Activated CD4-positive, alpha-beta memory T cell treated with anti-CD3 and anti-CD28 coated beads for 36 hours (primary cell): ENCODE measurements at places on chromosomes 5 and 9. TPM values are rescaled to one million over a fixed set of nuclear protein-coding genes. Genes with fewer than 3 reads are reported as not detected.

- DNase-seq = no peak
Observed at GRCh38 chr9:71729816-71730526, 38.3 kb downstream of the CEMIP2 start.

- DNase-seq = no peak
Observed at GRCh38 chr5:120139039-120139438, 325.1 kb upstream of the PRR16 start.

- no peak for DNase-seq
Observed at GRCh38 chr9:131609099-131609830, 63.9 kb downstream of the PRRT1B start.

DNA sequence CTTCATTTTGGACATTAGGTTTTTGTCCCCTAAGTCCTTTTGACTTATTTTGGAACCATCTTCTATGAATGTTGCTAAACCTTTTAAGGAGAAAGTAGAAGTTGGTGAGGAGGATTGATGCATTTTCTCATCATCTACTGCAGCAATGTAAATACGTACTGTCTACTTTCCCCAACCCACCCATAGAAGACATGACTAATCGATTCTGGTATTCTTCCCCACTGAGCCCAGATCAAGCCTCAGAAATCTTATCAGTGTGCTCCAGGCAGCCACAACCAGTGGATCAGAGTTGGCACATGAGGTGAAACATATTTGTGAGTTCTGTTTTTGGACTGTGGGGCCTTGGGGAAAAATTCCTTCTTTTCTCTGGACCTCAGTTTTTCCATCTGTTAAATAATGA, 57.7 kb downstream of the FGF18 start:
- DNase-seq = no peak

GRCh38 chr9:135410831-135411473, 68.6 kb upstream of the PPP1R26 start:
- DNase-seq = no peak

GRCh38 chr9:124296796-124297550, 39.2 kb downstream of the NEK6 start:
- DNase-seq = no peak

GRCh38 chr5:145543968-145544367, 291.2 kb downstream of the PRELID2 start:
- no peak for DNase-seq

DNA sequence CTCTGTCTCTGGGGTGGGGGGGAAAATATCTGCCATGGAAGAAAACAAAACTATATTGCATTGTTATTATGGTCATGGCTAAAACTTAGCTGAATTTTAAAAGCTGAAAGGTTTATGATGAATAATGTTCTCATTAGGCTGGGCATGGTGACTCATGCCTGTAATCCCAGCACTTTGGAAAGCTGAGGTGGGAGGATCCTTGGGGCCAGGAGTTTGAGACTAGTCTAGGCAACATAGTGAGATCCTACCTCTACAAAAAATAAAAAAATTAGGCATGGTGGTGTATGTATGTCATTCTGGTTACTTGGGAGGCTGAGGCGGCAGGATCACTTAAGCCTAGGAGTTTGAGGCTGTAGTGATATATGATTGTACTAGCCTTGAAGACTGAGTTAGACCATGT, 44.5 kb downstream of the IPO11 start:
- DNase-seq = no peak

DNA sequence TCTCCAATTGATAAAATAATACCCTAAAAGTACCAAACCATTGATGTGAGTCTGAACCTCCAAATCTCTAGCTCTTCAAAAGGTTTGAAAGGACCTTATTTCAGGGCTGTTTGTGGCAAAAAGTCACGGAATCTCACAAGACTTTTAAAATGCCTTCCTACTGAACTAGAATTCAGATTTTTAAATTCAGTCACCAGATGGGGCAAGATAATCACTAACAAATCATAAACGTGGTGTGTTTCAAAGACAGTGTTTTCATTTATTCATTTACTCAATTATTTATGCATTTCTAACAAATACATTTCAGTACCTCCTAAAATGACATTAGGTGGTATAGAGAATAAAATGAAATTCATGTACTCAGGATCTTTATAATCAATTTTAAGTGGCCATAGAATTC, 68.2 kb upstream of the SMC2 start:
- no peak for DNase-seq

- DNase-seq = no peak
Observed at GRCh38 chr5:66517351-66517750, 78.8 kb upstream of the MAST4 start.

DNA sequence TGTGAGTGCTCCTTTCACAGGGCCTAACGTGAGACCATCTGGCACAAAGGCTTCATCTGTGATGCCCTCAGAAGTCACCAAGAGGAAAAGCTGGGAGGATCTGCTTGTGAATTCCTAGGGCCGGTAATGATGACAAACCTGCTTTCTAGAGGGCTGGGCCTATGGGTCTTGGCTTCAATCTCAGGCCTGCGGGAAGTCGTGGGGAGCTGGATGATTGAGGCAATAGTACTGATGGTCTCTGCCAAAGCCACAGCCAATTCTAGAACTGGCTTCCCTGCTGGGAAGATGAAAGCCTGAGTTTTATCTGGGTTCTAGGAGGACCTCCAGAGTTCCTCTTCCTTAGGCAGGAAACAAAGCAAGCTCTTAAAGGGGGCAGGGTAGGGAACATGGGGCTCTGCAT, 102.7 kb downstream of the TMEM215 start:
- no peak for DNase-seq

- DNase-seq = no peak
Observed at GRCh38 chr9:123302348-123303214, 34.2 kb upstream of the STRBP start.

- DNase-seq = no peak
Observed at GRCh38 chr5:131671994-131672655, 37.1 kb upstream of the RAPGEF6 start.

DNA sequence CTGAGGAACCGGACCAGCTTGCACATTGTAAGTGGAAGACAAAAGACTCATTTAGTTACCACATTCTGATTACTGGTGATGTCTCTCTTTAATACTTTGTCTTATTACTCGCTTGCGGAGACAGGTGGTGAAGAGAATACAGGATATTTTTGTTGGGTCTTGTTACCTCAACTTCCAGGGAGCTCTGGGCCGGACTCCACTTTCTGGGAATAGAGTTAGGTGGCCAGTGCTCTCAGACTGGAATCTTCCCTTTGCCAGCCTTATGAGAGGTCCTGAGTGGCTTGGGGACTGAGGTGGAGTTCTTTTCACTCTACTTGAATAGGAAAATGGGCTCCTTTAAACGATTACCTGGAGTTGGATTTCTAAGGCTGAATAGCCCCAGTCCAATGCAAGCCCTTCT, 33.3 kb upstream of the SPRY4 start:
- no peak for DNase-seq

Gene FST
- total RNA-seq = 0.65 TPM

Gene BAAT
- not detected for total RNA-seq

Gene IL7R
- total RNA-seq = 163 TPM

Gene LHX2
- not detected for total RNA-seq

Gene GTF3C5
- total RNA-seq = 80.3 TPM
